ENCODE measurements at places on chromosomes 11 and 22.

- DNase-seq, result no peak
Observed at GRCh38 chr11:130203766-130204702, 44.5 kb downstream of the ST14 start.

DNA sequence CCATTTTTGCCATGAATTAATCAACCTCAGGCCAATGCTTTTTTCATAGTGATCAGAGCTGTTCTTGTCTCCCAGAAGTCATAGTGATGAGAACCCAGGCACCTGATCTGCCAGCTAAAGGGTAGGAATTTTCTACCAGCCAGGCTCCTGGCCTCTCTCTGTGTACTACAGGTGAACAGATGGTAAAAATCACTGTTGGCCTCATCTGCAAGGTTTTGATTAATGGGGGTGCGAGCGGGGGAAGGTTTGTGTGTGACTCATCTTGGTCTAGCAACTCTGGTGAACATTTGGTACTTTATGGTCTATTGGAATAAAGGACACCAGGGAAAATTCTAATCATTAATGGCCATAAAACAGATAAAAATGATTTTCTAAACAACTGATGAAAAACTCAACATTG lies 14.4 kb upstream of the APOL4 start:
- DNase-seq, result no peak

- DNase-seq, result no peak
Observed at GRCh38 chr11:68363776-68364175, 51.4 kb downstream of the LRP5 start.

DNA sequence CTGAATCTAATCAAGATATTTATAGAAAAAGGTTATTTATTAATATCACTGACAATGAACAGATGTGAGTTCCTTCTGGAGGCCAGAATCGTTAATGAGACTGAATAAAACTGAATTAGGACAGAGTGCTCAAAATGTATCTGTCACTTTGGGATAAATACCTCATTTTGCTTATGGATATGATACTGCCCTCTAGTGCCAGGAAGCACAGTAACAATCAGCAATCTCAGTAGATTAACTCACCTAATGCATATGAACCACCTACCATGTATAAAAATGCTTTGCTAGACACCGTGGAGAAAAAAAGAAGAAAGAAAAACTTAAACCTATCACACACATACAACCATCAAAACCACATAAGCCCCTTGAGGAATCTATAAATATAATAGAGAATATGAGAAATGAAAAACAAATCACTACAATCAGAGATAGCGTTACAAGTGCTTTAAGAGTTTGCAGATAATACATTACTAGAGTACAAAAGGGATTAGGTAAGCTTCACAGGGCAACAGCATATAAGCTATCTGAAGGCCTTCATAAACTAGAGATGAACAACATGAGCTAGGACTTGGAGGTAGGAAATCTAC lies 117.4 kb downstream of the SGSM3 start:
- DNase-seq, result no peak

DNA sequence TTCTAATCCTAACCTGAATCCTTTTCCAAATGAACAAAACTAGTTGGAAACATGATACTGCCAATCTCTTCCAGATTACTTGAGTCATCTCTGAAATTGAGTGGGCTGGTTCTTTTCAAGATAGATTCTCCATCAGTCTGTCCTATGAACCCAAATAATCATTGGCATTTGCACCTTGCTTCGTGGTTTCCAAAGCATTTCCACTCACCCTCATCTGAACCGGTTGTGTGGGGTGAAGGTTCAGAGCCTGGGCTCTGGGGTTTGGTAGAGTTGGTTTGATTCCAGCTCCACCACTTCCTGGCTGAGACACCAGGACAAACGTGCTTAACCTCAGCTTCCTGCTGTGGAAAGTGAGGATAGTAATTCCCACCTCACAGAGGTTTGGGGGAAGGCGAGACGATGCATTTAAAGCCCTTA lies 206.4 kb upstream of the E2F8 start:
- DNase-seq, result no peak

DNA sequence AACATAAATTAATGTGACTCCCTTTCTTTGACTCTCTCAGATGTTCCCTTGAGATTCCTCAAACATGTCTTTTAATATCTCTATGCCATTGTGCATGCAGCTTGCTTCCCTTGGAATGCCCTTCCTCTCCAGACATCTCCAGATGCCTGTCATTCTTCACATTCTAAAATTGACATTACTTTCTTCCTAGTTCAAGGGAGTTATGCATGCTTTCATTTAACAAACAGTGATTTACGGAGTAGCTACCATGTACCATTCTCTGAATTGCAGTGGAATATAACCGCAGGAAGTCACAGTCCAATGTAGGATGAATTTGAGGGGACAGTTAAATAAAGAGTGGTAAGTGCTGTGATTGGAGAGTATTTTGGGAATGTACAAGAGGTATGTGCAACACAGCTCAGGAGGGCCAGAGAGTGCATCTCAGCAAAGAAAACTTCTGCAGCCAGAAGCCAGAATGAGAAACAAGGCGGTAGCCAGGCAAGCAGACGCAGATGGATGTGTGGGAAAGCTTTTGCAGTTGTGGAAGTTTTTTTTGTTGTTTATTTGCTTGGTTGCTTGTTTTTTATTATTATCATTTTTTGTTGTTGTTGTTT lies 18.7 kb downstream of the MMP10 start:
- no peak for DNase-seq

Measured in BJ (cell line).